ENCODE measurements at places on chromosomes 13 and 19.

GRCh38 chr19:21202865-21203494 is 61.1 kb downstream of the ZNF431 start:
- peak; percentile 49 for DNase-seq

DNA sequence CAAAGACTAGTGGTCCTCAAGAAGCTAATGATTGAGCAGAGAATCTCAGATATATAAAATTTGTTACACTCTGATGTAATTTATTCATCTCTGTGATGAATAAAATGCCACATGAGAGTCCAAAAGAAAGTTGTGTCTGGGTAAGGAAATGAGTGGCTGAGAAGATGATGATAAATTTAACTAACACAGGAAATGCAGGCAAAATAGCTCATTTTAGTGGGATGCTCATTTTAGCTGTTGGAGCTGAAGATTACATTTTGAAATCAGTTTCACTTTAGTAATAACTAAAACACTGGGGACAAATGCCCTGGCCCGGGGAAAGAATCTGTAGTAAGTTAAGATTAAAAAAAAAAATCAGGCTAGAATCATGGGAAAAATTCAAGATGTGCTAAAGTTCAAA is 35.2 kb downstream of the SPRY2 start:
- DNase-seq: no peak

GRCh38 chr13:52776726-52777125 is 37.1 kb upstream of the CNMD start:
- no peak for DNase-seq

- no peak for DNase-seq
These were observed 9.5 kb downstream of the SERPINE3 start for GRCh38 chr13:51349016-51349415.

DNA sequence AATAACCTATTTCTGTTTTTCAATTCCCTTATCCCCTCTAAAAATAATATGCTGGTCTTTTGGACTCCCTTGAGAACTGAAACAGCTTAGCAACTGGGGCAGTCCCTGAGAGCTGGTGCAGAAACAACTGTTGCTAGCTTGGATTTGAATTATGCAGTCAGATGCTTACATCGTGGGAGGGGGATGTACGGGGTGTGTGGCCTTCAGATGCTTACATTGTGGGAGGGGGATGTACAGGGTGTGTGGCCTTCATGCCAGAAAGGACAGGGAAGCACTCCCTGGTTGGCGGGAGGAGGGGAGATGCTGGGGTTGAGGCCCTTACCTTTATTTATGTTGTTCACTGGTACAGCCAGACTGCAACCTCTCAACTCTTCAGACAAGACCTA is 25.6 kb downstream of the LRCH1 start:
- DNase-seq: no peak

- no peak for DNase-seq
These were observed 233.9 kb downstream of the ZIC5 start for GRCh38 chr13:99737481-99738245.

DNA sequence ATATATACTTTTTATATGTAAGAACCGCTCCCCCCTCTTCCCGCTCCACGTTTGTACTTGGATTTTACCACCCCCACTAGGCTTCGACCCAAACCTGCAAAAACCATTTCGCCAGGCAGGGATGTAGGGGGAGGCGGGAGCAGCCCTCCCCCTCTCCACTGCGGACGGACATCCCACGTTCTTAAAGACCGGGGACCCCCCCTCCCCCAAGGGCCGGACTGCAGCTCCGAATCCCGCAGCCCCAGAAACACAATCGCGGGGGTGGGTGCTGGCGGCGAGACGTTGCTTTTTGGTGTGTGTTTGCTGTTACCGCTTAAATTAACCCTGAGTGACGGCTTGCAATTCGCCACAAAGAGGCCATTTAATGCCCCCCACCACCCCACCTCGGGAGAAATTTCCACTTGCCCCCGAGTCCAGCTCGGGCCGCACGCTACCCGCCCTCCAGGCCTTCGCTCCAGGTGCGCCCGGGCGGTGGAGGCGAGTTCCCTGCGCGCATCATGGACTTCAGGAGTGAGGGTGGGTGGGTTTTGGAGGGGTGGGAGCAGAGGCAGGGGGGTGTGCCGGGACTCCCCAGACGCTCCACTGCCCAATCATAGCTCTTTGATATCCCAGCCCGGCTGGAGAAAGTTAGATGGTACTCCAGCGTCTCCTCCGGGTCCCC is 15.8 kb downstream of the NFIX start:
- DNase-seq: no peak

GRCh38 chr19:16860118-16860517 is 28.7 kb upstream of the F2RL3 start:
- DNase-seq: no peak

- no peak for DNase-seq
These were observed 11.4 kb upstream of the STARD13 start for GRCh38 chr13:33296793-33297425.

Measured in NCI-H1105 treated with DMSO at 0.1 percent for 48 hours (cell line).